ENCODE measurements at places on chromosomes 16 and 17.

DNA sequence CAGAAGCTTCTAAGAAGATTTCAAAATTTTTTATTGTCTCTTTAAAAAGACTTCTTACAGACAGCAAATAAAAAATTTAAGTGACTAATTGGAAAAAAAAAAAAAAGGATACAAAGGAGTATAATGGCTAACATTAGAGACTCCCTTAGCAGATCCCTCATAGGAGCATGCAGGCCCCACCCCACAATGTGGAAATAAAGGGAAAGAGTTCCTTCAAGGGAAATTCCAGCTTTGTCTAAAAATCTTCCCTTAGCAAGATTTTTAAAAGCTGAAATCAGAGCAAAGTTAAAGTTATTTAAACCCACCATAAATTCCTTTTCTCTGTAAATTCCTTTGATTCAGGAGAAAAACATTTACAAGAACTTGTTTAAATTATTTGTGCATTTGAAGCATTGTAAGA is 32.5 kb upstream of the NOS2 start:
- DNase-seq: no peak

- no peak for DNase-seq
These were observed 14.2 kb upstream of the CCL1 start for GRCh38 chr17:34377078-34377823.

DNA sequence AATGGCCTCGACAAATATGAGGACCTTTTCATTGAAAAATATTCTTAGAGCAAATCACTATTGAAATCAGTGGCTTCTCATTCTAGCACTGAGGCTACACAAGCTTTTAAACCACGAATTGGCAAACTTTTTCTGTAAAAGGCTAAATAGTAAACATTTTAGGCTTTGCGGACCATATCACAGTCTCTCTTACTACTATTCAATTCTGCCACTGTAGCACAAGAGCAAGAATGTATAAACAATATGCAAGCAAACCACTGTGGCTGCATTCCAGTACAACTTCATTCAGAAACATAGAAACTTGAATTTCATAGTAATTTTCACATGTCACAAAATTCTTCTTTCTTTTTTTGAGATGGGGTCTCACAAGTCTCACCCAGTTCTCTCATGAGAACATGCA is 49.1 kb downstream of the PHLPP2 start:
- DNase-seq: no peak

DNA sequence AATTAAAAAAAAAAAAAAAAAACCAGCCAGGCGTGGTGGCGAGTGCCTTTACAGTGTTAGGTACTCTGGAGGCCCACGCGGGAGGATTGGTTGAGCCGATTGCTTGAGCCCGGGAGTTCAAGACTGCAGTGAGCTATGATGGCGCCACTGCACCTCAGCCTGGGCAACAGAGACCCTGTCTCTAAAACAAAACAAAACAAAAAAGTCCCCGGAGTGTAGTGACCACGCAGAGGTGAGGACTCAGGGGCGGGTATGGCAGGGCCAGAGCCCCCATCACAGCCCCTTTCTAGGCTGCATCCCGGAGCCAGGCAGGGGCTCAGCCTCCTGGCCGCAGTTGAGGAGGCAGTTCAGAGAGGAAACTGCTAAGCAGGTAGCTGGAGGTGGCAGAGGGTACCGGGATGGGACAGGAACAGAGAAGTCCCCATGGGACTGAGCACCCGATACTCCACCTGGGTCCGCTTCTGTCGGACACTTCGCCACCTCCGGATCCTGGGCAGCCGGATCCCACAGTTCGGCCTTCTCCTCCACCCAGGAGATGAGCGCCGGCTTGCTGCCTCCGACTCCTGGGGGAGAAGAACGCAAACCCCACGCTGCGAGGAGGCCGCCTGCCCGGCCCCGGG is 800 bp downstream of the ZNF747 start:
- no peak for DNase-seq
